ENCODE measurements at places on chromosomes 12 and 14.

GRCh38 chr12:124795081-124795948 lies 68.3 kb downstream of the SCARB1 start:
- DNase-seq: no peak

DNA sequence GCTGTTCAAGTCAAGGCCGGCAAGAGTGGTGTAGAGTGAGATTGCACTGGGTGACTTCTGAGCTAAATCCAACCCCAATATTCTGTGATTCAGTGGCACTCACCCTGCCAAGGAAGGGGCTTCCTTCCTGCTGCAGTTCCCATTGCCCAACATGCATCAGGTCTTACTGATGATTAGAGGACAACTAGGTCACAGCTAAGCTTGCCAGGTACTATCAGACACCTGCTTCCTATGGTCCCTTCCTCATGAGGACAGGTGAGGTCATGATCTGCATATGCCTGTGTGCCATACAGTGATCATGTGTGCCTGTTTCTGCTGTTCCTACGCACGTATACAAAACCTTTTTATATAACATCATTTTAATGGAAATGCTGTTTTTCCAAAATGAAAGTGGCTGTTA lies 1.7 kb upstream of the CTDSP2 start:
- DNase-seq: no peak

- DNase-seq: no peak
These were observed 103.3 kb upstream of the CCDC175 start for GRCh38 chr14:59679872-59680271.

GRCh38 chr14:75430116-75430515 lies 2.3 kb downstream of the JDP2 start:
- no peak for DNase-seq

DNA sequence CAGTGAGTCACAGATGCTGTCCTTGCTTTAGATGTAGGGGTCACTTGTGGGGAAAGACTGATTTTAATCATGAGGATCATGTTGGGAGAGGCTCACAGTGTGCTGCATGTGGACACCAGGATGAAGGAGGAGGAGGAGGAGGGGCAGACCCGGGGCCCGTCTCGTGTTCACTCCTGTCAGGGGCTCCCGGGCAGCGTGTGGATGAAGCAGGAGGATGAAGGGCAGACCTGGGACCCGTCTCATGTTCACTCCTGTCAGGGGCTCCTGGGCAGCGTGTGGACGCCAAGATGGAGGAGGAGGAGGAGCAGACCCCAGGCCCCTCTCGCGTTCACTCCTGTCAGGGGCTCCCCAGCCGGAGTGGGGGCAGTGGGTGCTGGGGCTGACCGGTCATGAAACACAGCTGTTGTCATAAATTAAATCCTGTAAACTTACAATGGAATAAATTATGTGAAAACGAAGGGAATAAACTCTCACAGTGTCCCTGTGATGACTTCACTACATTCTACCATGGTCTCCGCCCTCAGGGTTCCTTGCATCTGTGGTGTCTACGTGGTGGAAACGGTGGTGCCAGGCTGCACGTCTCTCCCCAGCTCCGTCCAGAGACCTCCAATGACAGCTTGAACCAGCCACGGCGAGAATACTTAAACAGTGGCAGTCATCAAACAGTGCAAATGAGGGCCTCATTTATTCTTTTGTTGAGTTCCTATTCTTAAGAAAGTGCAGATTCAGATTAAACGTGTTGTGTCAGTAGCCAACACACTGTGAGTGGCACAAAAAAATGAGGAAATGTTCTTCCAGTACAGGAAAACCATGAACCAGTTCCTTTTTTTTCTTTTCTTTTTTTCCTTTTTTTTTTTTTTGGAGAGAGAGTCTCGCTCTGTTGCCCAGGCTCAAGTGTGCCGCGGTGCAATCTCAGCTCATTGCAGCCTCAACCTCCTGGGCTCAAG lies 37.7 kb upstream of the SFSWAP start:
- DNase-seq: no peak

GRCh38 chr12:3662521-3662921 lies 90.4 kb downstream of the CRACR2A start:
- no peak for DNase-seq

GRCh38 chr14:93266127-93266526 lies 59.1 kb downstream of the UBR7 start:
- no peak for DNase-seq

GRCh38 chr12:46332260-46332659 lies 40.3 kb downstream of the SLC38A2 start:
- no peak for DNase-seq

- no peak for DNase-seq
These were observed 366.0 kb upstream of the DDHD1 start for GRCh38 chr14:53519137-53519536.

GRCh38 chr14:89013098-89013504 lies 188.7 kb downstream of the TTC8 start:
- DNase-seq: no peak

DNA sequence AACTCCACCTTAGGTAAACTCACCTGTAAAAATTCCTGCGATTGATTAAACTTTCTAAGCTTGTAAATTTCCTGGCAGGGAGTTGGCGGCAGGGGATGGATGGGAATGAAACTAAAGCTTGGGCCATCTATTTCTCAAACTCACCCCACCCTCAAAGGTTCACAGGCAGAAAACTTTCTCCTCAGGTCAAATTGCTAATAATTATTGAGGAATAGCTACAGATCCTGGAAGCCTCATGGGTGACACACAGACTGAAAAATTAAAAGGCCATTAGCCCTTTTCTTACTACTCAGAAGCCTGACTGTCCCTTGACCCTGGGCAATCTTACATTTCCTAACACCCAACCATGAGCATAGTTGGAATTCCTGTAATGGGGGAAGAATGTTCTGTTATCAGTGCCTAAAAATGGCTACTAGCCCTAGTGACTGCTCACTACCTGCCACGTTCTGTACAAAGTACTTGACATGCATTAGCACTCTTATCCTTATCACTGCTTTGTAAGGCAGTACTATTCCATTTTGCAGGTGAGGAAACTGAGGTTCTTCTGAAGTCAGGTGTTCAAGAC lies 12.4 kb upstream of the SYNDIG1L start:
- no peak for DNase-seq

DNA sequence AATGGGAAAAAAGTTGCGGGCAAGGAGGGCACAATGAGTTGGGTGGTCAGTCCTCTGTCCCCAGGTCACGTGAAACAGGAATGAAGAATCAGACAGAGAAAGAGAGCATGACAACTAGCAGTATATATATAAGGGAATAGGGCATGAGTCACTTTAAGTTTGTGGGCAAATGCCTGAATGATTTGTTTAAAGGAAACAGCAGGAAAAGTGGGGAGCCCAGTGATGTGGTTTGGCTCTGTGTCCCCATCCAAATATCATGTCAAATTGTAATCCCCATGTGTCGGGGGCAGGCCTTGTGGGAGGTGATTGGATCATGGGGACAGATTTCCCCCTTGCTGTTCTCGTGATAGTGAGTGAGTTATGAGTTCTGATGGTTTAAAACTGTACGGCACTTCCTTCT lies 195.3 kb upstream of the IGF1 start:
- DNase-seq: no peak

GRCh38 chr12:132248453-132249167 lies 80.8 kb downstream of the GALNT9 start:
- DNase-seq: no peak

GRCh38 chr14:67413806-67414769 lies 2.1 kb upstream of the PLEK2 start:
- DNase-seq: no peak

GRCh38 chr14:86299994-86300393 lies 770.0 kb downstream of the FLRT2 start:
- DNase-seq: no peak

- no peak for DNase-seq
These were observed 3.7 kb upstream of the SIX1 start for GRCh38 chr14:60652674-60653651.

DNA sequence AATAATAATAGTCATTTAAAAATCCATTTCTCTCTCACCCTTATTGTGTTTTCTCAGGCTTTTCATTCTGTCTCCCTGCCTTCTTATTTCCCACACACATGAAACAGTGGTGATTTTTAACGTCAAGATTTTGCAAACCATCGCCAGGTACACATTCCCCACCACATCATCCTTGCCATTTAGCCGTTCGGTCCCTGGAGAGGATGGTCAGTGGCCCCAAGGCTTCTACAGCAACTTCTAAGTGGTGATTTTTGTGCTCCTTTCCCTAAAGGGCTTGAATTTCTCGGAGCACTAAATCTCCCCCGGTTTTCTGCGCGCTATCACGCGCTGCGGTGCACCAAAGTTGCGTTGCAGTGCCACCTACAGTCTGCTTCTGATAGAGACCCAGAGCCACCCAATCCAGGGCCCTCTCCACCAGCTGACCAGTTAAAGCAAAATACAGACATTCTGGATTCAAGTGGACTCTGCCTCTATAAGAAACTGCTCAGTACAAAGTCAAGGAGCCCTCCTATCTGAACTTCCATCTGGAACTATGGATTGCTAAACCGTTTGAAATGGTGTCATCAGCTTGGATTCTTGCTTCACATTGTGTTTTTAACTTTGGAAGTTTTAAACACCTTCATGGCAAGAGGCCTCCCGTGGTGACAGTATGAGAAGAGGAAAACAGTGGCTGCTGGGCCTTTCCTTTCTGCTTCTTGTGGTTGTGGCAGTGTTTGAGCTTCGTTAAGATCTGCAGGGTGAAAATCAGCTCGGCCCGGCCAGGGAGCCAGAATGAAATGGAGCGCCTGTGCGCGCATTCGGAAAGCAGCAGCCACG lies 234.0 kb downstream of the SPTSSA start:
- peak; percentile 84 for DNase-seq

GRCh38 chr12:50924439-50925341 lies 27.7 kb upstream of the HIGD1C start:
- DNase-seq: peak; percentile 88

DNA sequence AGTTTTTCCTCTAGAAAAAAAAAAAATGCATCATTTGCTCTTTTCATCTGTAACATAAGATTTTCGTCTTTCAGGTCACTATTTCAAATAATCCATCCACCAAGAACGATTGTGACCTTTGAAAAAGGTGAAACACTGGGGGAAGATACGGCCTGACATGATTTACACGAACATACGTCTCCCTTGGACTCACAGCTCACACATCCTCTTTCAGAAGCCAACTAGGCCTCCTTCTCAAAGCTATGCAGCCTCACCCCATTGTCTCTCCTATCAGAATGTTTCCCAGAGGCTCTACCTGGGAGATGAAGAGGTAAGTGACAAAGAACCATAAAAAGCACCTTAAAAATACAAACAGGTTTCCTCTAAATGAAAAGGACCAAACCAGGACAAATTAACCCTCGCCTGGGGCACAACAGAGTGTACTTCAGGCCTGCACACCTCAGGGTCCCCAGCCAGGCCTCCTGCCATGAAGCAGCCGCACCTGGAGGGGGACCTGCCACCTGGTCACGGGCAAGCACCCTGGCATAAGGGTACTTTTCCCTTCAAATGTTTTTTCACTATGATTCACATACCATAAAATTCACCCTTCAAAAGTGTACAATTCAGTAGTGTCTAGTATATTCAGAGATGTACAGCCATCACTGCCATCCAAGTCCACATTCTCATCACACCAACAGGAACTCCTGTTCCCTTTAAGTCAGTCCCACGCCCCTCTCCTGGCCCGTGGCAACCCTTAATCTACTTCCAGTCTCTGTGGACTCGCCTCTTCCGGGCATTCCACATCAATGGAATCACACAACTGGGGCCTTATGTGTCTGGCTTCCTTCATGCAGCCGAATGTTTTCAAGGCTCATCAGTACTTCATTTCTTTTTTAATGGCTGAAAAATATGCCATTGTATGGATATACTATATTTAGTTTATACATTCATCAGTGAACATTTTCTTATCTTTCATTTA lies 5.4 kb downstream of the SLC15A4 start:
- DNase-seq: no peak

- no peak for DNase-seq
These were observed 16.0 kb upstream of the FOS start for GRCh38 chr14:75262641-75263040.

GRCh38 chr14:21302013-21302835 lies 22.3 kb downstream of the RPGRIP1 start:
- no peak for DNase-seq

DNA sequence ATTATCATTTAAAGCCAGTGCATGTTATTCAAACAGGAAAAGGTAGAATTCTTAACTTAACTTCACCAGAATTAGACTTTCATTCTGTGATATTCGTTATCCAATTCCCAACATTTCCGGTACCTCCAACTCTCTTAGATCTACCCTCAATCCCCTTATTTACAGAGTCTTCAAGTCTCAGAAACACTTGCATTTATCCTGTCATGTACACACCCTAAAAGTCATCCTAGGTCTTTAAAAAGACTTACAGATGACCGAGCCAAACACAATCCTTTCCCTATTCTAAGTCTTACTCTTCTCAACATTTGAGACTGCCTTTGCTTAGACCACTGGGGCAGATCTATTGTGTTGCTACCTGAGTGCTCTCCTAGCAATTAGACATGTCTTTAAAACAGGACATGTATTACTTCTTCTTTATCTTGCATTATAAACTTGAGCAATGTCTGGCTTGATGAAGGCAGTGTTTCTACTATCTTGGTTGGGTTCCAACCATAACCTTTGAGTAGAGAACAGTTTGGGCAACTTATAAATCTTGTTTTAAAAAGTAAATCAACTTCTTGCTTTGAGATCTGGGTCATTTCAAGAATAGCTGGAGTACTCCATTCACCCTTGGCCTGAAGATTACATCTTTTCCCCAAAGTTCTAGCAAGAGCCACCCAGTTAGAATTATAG lies 140.6 kb upstream of the PLEKHG7 start:
- DNase-seq: no peak

DNA sequence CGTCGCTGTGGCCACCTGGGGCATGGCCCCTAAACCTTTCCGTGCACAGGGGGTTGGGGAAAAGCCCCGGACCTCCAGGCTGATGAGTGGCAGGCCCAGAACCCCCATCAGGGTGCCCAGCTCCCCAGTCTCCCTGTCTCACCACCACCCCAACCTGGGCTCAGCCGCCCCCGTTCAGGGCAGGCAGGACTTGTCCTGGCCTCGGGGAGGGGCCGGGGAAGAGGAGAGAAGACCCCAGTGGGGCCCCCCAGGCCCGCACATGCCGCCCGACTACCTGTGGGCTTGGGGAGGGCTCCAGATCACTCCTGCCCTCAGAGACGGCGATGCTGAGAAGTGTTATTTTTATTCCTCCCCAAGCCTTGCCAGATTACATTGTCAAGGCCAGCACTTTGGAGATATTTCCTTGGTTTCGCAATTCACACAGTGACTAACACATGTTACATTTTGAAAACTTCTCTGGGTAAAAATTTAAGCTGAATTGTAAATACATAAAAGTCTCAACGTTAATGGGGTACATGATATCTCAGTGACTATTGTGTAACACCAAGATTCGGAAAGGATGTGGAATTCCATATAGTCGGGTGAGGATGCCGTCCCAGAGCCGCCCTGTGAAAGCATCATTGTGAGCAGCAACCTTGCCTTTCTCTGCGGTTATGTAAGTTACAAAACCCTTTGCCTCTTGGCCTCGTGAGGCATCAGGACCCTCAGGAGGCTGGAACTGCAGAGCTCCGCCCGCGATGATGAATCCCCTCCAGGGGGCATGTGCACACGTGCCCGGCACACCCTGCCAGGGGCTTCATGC lies 85.6 kb upstream of the DIO3 start:
- peak; percentile 70 for DNase-seq
